GM12891 (cell line): ENCODE measurements at places on chromosomes 13 and 19.

DNA sequence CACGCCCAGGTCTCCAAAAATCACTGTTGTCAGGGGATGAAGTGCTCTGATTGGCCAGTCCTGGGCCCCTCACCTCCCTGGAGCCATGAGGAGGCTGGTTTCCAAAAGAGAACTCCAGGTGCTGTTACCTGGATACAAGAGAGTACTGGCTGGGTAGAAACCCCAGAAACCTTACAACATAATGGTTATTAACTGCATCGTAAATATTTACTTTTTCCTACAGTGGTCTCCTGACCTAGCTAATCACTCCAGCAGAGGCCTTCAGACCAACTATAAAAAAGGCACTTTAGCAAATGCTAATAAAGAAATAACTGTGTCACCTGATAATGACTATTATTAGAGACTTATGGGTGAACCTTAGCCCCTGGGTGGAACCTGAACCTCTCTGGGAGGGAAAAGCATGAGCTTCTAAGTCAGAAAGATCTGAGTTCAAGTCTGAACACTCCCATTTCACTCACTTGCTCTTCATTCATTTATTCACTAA lies 1.5 kb upstream of the IGSF23 start:
- DNase-seq = no peak

DNA sequence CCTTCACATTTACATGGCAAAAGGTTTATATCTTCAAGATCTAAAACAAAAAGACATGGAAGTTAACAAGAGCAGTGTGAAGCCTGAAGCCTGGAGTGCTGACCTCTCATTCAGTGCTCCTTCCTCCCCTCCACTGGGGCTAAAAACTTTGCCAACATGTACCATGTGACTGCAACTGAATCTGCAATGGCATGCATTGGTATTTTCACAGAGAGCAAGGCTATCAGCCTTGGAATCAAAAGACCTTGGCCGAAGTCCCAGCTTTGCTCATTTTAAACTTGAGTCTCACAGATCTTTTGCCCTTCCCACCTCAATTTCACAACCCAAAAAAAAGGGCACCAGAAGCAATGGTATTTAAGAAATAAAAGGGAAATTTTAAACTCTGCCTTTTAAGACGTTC lies 325.1 kb downstream of the DCT start:
- no peak for DNase-seq

GRCh38 chr13:37914781-37915391 lies 45.3 kb upstream of the TRPC4 start:
- no peak for DNase-seq

- no peak for DNase-seq
These were observed 11.8 kb downstream of the PDE4A start for GRCh38 chr19:10431943-10432735.

- DNase-seq = no peak
These were observed 3.7 kb upstream of the RAP2A start for GRCh38 chr13:97430296-97430695.

DNA sequence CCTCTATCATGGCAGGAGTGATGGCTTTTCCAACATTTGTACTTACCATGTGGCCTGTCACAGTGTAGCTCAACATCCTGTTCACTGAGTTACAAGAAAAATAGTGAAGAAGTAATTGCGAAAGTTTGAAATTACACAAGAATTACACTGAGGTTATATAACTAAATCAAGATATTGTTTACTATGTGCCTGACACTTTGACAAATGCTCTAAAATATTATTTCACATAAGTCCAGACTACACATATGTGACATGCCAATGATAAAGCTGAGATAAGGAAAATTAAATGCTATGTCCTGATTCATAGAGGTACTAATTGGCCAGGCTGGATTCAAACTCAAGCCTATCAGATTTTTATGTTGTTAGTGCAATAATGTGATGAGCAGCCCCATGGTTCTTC lies 451.7 kb downstream of the PCDH9 start:
- DNase-seq = no peak

GRCh38 chr13:28166257-28166656 lies 27.9 kb downstream of the PAN3 start:
- DNase-seq = no peak

GRCh38 chr13:46168341-46168740 lies 13.6 kb downstream of the LCP1 start:
- DNase-seq = no peak

DNA sequence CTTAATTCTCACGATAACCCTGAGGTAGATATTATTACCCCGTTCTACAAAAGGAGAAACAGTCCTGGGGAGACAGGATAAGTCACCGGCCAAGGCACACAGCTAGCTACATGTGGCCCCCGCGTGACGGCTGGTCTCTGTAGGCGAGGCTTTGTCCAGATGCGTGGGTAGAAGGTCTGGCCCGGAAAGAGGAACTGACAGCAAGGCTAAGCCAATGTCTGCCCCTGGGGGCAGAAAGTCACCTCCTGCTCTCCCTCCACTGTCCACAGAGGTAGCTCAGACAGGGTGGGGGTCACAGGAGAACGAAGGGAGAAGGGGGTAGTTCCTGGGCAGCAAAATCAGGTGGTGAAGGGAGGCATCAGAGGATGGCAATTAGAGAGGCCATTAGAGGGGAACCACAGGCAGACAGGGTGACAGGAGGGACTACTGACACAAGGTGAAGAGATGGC lies 1.8 kb downstream of the APOC4 start:
- DNase-seq = peak; percentile 86

- no peak for DNase-seq
These were observed 402.9 kb downstream of the HS6ST3 start for GRCh38 chr13:96492766-96493165.

- DNase-seq = no peak
These were observed 178.8 kb upstream of the RFC3 start for GRCh38 chr13:33639158-33639557.

DNA sequence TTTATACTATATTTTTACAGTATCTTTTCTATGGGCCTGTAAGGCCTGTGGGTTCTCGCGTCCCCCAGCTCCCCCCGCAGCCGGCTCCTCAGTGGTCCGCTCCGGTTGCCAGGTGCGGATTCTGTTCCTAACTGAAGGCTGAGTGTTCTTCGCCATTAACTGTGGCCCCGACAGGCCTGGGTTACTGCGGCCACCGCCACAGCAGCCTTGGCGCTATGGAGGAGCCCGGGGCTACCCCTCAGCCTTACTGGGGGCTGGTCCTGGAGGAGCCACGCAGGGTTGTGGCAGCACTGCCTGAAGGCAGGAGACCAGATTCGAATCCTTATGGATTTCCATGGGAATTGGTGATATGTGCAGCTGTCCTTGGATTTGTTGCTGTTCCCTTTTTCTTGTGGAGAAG lies 45.8 kb downstream of the SPRYD7 start:
- no peak for DNase-seq

GRCh38 chr13:36344173-36344572 lies 2.0 kb downstream of the SPART start:
- no peak for DNase-seq

DNA sequence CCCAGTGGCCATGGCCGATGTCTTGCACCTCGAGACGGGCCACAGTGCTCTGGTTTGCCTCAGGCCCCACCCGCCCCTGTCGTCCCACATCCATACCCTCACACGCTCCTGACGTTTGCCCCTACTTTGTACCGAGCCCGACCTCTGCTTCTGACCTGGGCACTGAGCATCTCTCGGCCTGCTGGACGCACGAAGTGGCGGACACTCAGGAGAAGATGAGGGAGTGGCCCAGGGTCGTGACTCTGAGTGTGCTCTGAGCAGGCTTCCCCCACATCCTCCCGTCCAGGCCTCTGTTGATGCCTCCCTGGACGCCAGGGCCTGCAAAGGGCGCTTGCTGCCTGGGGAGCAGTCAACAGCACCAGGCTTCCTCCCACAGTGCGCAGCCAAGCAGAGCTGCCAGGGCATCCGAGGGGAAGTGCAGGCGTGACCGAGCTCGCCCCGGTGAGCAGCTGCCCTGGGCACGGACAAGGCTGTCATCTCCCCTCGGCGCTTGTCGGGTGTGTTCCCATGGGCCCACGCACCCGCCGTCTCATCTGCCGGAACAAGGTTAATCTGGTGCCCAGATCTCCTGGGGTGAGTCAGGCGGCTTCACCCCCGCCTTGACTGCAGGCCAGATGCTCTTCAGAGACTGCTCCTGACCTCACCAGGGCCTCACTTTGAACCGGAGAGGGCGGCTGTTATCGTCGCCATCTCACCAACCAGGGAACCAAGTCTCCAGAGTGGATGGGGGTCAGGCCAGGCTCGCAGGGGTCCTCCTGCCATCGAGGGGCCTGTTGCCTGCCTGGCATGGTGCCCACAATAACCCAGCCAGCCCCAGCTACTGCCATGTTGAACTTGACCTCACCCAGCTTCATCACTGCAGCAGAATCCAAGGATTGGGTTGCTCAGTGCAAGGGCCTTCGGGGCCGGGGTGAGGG lies 27.2 kb downstream of the COMP start:
- DNase-seq = no peak

- DNase-seq = peak; percentile 22
These were observed 21.9 kb upstream of the CPB2 start for GRCh38 chr13:46126552-46127357.

DNA sequence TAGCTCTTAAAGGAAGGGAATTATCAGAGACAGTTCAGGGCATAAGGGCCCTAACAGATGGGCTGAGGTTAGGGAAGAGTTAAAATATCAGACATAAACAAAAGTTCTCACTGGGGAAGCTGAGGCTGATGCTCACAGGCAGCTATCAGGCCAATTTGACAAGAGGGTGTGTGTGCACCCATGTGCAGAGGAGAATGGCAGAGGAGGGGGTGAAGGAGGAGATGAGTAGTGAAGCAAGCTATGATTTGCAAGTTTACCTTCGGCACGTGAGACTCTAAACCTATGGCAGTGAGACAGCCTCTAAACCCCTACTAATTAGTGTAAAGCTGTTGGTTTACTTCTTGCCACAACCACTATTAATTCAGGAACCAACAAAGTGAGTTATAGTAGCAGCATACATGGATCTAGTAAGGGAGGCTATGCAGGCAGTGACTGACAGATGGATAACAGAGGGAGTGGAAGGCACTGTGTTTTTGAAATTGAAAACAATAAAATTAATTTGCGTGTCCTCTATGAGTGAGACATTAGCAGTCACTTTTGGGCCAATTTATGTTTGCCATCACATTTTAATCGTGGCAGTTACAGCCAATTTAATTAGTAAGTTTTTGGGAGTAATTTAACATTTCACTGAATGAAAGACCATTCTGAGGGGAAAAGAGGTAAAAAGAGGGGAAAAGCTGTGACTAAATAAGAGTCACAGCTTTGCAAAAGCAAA lies 99.6 kb upstream of the HTR2A start:
- DNase-seq = peak; percentile 8

DNA sequence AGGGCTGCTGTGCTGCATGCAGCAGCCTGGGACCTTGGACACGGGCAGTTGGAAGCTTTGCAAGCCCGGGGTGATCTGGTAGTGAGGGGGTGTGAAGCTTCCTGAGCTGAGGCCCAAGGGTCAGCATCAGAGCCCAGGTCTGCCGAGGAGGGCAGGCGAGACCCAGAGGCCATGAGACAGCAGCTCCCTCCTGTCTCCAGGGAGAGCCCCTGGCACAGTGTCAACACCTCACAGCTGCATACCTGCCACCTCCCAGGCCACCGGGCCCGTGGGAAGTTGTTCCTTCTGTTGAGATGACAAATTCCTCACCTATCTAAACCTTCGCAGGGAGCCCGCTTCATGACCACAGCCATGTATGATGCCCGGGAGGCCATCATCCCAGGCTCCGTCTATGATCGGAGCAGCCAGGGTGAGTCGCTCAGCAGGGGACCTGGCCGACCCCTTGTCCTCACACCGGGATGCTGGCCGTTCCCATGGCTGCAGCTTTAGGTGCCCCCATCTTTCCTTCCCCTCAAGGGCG lies 32.1 kb downstream of the CERS1 start:
- DNase-seq = no peak

DNA sequence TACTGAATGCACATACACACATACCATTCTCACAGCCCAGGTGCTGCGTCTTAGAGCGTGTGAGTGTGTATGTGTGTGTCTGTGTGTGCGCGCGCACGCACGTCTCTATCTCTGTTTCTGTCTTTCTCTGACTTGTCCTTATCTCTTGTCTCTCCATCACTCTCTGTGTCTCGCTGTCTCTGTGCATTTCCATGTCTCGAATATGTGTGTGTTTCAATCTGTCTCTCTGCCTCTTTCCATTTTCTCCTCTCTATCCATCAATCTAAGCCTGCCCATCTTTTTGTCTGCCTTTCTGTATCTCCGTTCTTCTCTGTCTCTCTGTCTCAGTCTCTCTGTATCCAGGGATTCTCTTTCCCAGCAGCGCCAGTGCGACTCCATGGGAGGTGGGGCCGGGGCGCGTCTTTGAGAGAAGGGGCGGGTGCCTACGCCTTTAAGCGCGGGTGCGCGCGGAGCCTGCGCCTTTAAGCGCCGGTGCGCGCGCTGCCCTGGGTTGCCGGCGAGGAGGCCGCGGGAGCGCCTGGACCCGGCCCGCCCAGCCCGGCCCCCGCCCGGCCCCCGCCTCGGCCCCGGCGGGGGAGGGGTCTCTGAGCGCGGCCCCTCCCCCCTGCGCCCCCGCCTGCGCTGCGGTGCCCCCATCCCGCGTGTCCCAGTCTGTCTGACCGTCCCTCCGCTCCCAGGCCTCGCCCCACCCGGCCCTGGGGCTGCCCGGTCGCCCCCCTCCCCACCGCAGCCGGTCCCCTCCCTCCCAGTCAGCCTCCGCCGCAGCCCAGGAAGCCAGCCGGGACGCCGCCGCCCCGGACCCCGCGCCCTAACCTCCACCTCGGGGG lies at the start of gene LRFN3:
Gene LRFN3, plus strand, starts transcription at position 464 of the 827 bp plus-strand sequence. CDS start 3,052 bp downstream, outside the sequence.
- DNase-seq = peak; percentile 53

GRCh38 chr19:13195678-13196077 lies 45.5 kb downstream of the IER2 start:
- peak; percentile 69 for DNase-seq
